Endothelial cell of umbilical vein (primary cell): ENCODE measurements at places on chromosomes 16 and 17. TPM values are rescaled to one million over a fixed set of nuclear protein-coding genes. Genes with fewer than 3 reads are reported as not detected.

DNA sequence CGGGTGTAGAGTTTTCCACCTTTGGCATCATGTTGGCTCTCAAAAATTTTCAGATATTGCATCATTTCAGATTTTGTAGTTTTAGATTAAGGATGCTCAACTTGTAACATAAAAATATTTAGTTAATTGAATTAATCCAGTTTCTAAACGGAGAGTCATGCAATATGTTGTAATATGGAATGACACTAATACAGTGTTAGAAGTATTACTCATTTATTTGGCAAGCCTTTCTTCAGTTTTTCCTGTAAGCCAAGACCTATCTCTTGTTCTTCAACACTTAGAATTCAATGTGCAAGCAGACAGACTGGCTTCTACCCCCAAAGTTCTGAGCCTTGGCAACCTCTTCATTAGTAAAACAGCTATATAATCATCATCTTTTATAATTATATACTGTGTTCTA is 985.0 kb upstream of the GOT2 start:
- no peak for DNase-seq

DNA sequence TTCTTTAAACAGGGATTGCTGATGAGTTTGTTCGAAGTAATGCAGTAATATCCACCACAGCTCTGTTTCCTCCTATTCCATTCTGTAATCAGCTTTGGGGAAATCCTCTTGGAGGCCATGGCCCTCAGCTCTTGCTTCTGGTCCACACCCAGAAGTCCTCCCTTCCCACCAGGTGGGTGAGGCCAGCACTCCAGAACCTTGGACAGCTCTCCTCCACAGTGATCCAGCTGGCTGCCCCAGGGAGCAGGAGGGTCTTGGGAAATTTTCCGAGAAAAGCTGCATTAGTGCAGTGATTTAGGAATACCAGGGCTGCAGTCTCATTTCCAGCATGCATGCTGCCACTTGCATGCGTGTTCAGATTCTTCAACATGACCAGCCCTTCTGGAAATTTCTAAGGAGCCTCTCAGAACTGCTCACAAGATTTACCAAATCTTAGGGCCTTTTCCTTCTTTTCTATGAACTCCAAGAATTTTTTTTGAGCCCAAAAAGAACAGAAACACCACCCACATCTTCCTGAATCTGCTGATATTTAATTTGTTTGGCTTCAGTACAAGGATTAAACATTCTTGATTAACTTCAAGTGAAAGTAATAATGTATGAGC is 4.2 kb downstream of the SMPD3 start:
- peak; percentile 44 for DNase-seq

DNA sequence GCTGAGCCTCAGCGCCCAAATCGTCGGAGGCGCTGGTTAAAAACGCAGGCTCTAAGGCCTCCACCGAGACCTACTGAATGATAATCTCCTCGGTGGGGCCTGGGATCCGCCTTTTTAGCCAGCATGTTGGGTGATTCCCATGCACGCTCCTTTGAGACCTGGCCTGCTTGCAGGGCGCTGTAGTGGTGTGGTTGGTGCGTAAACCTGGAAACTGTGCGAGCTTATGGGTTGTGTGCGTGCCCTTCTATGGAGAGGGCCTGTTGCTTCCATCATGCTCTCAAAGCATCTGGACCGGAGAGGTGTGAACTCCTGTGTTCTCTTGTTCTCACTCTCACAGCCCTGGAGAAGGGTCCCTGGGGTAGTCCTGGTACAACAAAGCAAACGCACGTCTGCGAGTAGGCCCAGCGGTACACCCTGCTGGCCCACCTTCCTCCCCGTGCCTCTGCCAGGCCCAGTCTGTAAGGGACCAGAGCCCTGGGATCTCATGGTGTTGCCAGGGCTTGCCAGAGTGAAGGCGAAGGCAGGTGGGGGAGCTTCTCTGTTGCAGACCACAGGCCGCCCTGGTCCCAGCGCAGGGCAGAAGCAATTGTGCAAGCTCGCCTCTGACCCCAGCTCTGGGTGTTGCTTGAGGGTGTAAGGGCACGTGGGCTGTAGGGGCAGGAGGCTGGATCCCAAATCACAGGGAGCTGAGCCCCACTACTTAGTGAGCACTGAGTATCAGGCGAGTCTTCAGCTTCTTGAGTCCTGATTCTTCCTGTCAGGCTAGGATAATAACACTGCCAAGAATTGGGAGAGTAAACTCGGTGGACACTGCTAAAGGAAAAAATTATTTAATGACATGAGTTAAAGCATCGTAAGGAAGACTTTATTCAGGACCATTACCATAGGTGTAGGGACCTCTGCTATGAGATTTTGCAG is 879 bp upstream of the LRRC75A start:
- no peak for DNase-seq

DNA sequence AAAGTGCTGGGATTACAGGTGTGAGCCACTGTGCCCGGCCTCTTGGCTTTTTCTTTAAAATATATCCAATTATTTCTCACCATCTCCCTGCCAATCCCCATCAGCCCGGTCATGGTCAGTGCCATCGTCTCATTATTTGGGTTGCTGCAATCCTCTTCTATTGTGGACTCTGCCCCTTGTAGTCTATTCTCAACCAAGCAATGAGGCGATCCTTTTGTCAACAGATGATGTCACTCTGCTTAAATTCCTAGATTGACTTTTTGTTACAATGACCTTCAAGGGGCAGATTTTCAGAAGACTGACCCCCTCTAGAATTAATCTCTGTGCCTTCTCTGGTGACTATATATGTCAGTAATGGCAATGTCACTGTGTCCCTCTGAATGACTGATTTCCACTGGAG is 384.7 kb downstream of the UTP18 start:
- DNase-seq: no peak

Gene NAGS
- 3.3 and 3.7 TPM in 2 replicates for polyA plus RNA-seq
